Hematopoietic multipotent progenitor cell (in vitro differentiated cells): ENCODE measurements at places on chromosomes 11 and 22. TPM values are rescaled to one million over a fixed set of nuclear protein-coding genes. Genes with fewer than 3 reads are reported as not detected.

DNA sequence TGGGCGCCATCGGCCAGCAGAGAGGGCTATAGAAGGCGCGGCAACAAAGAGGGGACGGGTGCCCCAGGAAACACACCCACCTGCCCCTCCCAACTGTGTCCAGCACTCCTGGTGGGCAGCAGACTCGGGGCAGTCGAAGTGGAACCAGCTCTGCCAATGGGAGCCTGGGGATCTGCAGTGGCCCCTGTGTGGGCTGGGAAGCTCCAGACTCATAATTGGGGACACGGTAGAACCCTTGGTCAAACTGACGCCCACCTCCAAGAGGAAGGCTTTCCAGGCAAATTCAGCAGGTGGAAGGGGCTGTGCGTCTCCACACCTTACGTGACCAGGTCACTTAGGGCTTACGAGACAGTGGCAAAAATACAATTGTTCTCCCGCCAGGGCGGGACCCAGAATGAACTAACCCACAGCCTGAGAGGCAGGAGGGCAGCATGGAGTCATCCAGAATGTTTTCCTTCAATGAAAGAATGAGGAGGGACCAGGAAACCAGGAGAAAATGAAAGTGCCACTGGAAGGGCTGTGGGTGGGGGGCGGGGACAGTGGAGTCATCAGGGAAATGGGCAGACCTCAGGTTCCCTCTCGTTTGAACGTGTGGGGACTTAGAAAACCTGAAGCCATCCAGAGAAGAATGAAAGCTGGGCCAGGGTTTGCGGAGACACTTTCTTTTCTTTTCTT is 53.2 kb upstream of the SHANK2 start:
- no peak for DNase-seq

DNA sequence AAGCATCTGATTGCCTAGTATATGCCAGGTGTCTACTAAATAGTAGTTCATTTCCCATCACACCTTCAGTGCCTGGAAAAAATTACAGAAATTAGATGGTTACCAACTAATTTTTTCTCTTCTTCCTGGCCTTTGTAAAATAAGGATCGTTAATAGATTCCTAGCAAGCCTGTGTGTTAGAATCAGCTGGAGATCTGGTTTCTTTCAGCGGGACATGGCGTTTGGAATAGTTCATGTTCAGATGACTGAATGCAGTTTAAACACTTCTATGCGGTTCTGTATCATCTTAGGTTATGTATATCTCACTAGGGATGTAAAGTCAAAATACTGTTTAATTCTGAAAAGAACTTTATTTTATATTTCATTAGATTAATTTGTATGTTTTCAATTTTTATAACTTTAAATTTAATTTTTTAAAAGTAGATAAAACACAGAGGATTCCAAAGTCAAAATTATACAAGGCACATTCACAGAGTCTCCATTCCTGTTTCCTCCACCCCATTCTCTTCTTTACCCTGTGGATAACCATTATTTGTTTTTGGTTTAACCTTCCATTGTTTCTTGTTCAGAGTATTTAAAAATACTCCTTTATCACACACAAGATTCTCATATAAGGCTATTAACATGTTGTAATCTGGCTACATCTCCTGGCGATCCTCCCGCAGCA is 132.8 kb downstream of the ATXN10 start:
- DNase-seq: no peak

GRCh38 chr11:83682611-83682973 is 396.4 kb upstream of the CCDC90B start:
- DNase-seq: no peak

DNA sequence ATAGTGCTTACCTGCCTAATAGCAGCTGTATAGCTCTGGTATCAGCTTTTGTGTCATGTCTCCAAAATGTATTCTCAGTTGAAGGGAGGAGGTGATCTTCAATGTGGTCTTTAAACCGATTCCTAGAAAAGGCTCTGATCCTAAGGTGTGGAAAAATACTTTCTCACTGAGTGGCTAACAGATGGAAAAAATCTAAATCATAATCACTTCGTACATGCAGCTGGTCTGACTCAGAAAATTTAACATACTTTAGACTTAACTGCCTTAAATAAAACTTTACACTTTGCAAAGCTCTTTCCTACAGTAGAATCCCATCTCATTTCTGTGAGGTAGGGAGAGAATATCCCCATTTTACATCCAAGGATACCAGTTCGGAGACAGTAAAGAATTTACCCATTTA is 38.0 kb downstream of the C2CD3 start:
- DNase-seq: no peak

GRCh38 chr11:44568658-44569473 is 3.4 kb downstream of the CD82 start:
- DNase-seq: peak; percentile 96

GRCh38 chr11:88521399-88521798 is 183.9 kb upstream of the CTSC start:
- DNase-seq: no peak

DNA sequence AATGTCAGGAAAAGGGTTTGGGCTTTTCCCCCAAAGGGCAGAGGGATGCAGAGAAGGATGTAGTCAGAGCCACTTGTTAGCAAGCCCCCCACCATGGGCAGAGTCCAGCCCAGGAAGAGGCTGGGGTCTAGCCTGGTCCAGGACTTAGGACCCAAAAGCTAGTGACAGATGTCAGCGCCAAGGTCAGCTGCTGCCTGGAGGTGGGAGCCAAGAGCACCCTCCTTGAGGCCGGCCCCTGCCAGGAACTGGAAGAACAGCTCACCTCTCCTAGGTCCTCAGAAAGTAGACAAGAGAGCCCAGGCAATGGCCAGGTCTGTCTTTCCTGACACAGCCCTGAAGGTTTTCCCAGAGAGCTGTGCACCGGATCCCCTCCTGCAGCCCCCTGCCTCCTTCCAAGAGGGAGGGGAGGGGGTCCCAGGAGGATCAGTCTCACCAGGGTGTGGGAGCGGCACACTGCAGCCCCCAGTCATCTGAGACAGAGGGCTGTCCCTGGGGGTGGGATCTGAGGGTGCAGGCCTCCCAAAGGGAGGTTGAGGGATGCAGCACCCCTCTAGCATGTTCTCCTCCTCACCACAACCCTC is 14.6 kb upstream of the ARHGEF17 start:
- no peak for DNase-seq

DNA sequence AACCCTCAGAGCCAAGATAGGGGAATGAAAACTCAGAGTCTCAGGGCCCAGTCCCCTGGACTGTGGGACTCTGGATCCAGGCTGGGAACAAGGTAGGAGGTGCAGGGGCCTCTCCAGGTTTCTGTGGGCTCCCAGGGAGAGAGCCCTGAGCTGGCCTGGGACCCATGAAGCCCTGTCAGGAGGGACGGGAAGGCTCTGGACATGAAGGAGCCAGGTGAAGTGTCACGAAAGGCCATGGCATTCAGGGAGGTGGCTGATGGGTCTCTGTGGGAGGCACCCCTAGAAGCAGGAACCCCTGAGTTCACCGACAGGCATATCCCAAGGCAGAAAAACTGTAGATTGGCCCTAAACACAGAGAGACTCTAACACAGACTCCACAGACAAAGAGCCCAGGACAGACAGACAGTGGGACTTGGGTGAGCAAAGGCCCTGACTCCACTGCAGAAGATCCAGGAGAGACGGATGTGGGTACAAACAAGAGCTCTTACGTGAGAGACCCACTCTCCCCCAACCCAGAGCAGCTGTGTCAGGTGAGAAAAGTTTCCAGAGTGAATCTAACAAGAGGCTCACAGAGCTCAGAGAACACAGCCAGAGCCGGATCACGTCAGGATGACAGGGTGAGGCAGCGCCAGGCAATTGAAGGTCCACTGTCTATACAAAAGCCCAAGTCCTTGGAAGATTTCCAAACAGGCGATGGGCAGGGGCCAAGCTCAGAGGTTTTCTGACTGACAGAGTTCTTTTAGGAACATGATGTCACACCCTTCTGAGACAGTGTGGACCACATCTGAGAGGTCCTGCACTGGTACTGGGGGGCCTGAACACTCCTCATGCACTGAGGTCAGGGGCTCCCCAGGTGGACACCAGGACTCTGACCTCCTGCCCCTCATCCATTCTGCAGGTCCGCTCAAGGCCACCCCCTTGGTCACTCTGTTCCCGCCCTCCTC is 27.4 kb downstream of the IGLL5 start:
- no peak for DNase-seq

Gene CALCA
- total RNA-seq: not detected

Gene CCDC73
- total RNA-seq: under 0.01 TPM

Gene SAA4
- total RNA-seq: not detected

Gene PRAME
- under 0.01 TPM for total RNA-seq

Gene PTPRCAP
- total RNA-seq: 230 TPM

Gene KCNK7
- 1.3 TPM for total RNA-seq

Gene SLC16A8
- under 0.01 TPM for total RNA-seq
